GOT3 (cell line): ENCODE measurements at places on chromosomes 16 and 17.

GRCh38 chr16:19757026-19757425 is 39.0 kb downstream of the IQCK start:
- DNase-seq: no peak

- no peak for DNase-seq
These were observed 2.0 kb upstream of the PSMB3 start for GRCh38 chr17:38750312-38751121.

DNA sequence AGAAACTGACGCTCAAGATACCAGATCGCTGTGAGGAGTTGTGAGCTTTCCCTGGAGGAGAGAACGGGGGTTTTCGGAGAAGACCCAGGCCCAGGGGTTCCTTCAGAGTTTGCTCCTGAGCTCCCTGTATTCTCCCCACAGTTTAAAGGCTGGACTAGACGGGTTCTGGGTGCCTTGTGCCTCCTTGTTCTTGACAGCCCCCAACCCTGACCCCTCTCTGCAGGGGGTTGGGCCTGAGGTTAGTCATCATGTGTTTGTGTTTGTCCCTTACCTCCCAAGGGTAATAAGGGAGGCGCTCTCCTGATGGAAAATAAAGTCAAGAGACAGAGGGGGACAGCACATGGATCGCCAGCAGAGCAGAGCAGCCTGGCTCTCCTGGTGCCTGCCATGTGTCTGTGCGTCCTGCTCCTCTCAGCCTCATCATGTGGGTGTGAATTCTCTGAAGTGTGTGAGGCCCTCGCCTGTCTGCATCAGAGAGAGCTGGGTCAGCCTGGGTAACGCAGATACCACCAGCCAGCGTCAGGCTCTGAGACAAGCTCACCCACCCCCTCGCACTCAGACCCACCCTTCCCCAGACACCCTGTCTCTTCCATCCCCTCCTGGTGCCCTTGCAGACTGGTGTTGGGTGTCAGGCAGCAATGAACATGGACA is 8.7 kb downstream of the HEXIM2 start:
- DNase-seq: no peak

DNA sequence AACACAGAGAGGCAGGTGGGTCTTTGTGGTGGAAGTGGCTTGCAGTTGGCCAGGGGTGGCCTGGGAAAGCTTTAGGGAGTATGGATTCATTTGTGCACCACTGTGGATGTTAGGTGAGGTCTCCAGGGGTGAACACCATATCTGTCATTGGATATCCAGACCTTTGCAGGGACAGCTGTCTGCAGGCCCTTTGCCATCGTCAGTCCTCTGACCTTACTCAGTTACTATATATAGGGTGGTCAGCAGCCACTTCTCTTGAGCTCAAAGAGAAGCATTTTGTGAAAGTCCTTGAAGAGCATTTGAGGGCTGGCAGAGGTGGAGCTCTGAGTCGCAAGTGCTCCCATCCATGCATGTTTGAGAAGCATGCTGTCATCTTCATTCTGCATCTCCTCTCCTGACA is 40.4 kb downstream of the TMEM11 start:
- DNase-seq: no peak

DNA sequence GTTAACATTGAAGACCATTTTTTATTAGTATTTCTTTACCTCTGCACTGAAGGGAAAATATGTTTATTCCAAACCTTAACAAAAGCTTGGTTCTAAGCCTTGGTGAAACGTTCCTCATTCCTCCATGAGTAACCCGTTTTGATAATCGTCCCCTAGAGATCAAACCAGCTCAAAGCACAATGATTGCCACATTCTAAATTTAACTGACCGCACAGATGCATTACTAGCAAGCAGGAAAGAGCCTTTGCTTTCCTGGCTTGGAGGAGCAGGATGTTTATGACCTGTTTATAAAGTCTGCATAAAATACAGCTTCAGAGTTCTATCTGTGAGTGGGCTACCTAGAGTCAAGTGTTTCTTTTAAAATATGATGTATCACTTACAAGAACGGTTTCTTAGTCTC is 193.8 kb downstream of the TMEM114 start:
- no peak for DNase-seq

DNA sequence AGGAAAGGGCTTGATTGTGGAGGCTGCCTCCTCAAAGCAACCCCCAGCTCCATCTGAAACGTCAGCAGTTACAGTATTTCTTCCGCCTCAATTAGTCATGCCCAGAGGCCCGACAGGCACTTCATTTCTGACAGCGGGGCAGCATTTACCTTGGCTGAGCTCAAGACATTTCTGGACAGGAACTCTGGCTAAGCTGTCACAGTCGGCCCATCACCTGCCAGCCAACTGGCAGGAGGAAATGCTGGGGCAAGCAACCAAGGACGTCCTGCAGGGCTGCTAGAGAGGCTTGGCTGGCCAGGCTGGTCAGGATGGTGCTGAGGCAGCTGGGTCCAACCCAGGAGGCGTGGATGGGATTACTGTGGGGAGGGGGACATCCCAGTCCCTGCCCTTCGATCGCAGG is 27.8 kb downstream of the PLXDC1 start:
- no peak for DNase-seq

- DNase-seq: no peak
These were observed 40.8 kb upstream of the TAOK1 start for GRCh38 chr17:29349409-29349808.

DNA sequence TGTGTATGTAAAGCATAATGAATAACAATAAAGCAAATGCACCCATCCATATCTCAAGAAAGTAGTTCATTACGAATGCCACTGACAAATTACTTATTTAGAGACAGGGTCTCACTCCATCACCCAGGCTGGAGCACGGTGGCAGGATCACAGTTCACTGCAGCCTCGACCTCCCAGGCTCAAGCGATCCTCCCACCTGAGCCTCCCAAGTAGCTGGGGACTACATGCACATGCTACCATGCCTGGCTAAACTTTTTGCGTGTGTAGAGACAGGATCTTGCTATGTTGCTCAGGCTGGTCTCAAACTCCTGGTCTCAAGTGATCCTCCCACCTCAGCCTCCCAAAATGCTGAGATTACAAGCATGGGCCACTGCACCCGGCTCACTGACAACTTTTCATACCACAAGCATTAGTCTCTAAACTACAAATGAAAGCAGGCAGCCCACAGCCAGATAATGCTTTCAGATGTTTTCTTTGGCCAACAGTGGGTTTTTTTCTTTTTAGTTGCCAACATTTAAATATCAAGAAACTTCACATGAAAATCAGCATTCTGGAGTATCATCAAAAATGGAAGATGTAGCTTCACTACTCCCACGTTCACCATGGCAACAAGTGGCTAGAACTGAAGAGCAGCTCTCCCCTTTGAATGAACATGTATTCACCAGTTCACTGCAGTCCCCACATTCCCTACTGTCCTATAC is 7.7 kb downstream of the ARHGAP17 start:
- DNase-seq: no peak

DNA sequence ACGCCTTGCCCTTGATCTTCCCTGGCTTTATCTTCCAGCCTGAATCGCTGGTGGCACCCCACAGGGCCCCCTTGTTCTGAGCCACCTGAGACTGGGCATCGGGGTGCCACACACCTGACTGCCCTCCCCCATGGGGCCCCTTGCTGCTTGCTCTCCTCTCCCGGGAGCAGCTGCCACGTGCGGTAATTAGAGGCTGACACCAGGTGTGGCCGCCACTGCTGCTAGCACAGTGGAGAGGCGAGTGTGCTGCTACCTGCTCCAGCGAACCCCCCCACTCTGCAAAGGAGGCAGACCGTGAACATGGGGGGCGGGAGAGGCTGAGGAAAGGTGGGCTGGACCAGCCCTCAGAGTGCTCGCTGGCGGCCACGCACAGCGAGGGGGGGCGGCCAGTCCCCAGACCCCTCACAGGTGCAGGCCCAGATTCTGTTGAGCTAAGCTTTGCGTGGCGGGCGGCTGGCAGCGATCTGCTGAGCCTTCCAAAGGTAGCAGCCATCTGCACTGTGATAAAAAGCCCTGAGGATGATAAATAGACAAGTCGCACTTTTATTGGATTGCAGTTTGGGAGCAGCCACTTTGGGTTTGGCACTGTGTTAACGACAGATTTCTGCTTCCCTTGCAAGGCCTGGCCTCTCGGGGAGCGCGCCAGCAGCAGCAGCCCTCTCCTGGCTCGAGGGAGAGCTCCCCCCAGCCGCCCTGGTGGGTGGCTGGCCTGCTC is 167.9 kb upstream of the GSE1 start:
- DNase-seq: no peak

DNA sequence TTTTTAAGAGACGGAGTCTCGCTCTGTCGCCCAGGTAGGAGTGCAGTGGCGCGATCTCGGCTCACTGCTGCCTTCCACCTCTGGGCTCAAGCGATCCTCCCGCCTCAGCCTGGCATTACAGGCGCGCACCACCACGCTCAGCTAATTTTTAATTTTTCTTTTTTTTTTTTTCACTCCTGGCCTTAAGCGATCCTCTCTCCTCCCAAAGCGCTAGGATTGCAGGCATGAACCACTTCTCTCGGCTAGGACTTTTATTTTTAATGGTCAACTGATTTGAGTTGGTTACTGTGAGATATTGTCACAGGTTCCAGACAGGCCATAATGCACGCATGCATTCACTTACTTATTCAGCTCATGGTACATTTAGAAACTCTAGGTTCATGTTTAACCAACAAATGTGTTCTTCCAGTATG is 888 bp downstream of the PIGW start:
- no peak for DNase-seq

GRCh38 chr17:12316021-12316420 is 295.3 kb downstream of the MAP2K4 start:
- DNase-seq: no peak

DNA sequence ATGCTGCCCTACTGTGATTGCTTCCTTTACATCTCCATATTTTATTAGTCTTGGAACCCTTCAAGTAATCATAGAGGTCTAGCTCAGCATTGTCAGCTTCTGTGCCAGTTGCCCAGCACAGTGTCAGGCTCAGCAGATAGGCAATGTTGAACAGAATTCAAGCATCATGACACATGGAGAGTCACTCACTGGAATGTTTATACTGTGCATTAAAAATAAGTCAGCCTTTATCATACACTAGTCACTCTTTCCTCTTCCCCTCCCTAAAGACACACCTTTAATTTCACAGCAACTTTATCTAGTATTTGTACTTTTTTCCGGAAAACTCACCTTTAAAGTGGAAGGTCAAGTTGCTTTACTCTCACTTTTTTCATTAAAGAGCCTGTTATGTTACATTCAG is 253.8 kb upstream of the CDH11 start:
- DNase-seq: no peak

DNA sequence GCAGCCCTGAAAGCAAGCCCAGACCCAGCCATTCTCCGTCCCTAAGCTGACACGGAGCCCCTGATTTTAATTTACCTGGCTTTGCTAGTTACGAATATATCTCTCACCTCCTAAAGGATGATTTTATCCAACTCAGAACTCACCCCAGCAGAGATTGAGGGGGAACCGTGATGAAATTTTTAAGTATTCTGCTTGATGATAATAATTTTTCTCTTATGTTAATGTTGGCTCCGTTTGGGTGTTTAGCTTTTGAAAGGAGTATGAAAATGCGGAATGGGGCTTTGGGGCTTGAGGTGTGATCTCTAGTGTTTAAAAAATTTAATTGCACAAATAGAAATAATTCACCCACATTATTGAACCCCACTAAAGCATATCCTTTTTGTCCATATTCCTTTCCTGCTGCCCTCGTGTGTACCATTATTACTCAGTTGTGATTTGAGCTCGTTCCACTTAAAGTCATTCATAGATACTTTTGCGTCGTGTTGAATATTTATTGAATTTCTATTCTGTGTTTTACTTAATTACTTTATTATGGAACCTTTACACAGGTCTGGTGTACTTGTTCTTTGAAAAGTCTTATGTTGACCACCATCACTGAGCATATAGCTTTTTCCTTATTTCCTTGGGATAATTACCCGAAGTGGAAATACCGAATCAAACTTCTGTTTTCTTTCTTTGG is 775 bp downstream of the PRPSAP2 start:
- no peak for DNase-seq

DNA sequence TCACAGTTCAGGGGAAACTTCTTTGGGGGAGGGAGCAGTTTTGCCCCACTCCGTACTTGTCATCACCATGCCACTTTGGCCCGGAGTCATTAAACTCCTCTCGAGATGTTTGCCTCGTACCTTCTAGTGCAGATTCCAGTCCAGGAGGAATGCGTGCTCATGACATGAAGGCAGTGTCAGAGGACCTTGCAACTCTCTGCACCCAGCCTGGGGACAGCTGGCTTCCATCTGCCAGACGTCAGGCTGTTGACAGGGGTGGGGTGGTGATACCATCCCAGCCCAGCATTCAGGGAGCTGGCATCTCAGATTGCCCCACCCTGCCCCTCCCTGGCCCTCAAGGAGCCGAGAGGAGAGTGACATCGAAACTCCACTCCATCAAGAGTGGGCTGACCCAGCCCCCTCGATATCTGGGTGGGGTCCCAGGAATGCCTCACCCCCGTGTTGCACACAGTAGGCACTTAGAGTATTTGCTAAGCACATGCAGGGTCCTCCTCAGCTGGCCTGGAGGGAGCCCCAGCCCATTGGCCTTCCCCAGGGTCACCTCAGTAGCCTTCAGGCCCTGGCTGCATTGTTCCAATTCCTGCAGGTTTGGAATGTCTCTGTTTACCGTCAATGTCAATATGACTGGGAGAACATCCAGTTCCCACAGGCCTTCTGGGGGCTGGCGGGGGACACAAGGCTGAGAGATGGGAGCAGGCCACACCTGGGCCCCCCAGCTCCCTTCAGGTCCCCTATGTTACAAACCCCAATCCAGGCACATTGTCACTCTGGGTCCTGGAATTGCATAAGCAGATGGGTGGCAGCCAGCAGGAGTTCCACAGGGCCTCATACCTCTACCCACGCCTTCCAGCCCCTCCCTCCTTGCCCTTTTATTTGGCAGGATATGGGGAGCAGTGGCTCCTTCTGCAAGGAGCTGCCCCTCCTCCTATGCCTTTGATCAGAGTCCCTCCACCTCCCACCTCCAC is 21.3 kb upstream of the EMP2 start:
- DNase-seq: no peak

- no peak for DNase-seq
These were observed 33.7 kb downstream of the CRISPLD2 start for GRCh38 chr16:84853534-84853933.

GRCh38 chr17:81173762-81174155 is 7.7 kb upstream of the AATK start:
- no peak for DNase-seq

GRCh38 chr16:253833-254232 is 19.2 kb downstream of the FAM234A start:
- DNase-seq: no peak

GRCh38 chr17:43471585-43472160 is 12.1 kb upstream of the DHX8 start:
- DNase-seq: no peak

DNA sequence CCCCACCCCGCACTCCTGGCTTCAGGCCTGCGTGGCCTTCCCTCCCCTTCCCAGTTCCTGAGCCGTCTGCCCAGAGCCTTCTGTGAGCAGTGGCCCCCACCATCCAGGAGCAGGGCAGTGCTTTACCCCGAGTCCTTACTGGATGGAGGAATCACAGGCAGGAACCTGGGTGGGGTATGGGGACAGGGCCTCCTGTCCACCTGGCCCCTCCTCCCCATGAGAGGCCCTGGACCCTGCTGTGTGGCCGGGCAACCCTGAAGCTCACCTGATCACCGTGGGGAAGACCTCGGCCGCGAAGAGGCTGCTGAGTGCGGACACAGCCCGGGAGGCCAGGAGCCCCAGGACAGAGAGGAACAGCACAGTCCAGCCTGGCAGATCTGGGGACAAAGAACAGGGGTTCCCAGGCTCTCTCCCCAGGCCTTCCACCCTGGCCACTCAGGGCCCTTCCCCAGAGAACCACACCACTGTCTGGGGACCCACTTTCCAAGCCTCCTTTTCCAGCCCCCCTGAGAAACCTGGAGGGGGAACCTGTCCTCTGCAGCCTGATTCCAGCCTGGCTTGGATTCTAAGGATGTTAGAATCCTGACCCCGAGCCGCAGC is 3.2 kb downstream of the SLC22A31 start:
- no peak for DNase-seq
